Upper lobe of right lung (tissue), 1 donor: ENCODE measurements at places on chromosomes 11 and 22. TPM values are rescaled to one million over a fixed set of nuclear protein-coding genes. Genes with fewer than 3 reads are reported as not detected.

GRCh38 chr22:43789452-43789851 is 22.7 kb downstream of the EFCAB6 start:
- no peaks in the 10 kb centered on the region for H3K27me3 ChIP-seq
- H3K4me1 ChIP-seq, result no peaks in the 10 kb centered on the region
- H3K4me3 ChIP-seq, result no peak overlapping the region
- no peak for DNase-seq
- no peak overlapping the region for H3K27ac ChIP-seq

GRCh38 chr11:128624269-128625175 is 37.2 kb upstream of the ETS1 start:
- H3K4me1 ChIP-seq, result peaks cover 20% of the 10 kb centered on the region
- H3K27me3 ChIP-seq, result no peaks in the 10 kb centered on the region
- peak overlapping the region; percentile 30 for H3K27ac ChIP-seq
- H3K36me3 ChIP-seq, result no peaks in the 10 kb centered on the region

- H3K36me3 ChIP-seq, result no peaks in the 10 kb centered on the region
- H3K27ac ChIP-seq, result no peak overlapping the region
- no peaks in the 10 kb centered on the region for H3K4me1 ChIP-seq
Observed at GRCh38 chr22:25027043-25027906, 74.8 kb downstream of the KIAA1671 start.

Gene FAM111B
- 0.87 TPM for total RNA-seq

GRCh38 chr11:75454987-75455386 is 22.0 kb upstream of the KLHL35 start:
- H3K4me1 ChIP-seq, result no peaks in the 10 kb centered on the region
- no peak for DNase-seq
- H3K4me3 ChIP-seq, result no peak overlapping the region

Gene ZBTB16
- total RNA-seq, result 221 TPM

DNA sequence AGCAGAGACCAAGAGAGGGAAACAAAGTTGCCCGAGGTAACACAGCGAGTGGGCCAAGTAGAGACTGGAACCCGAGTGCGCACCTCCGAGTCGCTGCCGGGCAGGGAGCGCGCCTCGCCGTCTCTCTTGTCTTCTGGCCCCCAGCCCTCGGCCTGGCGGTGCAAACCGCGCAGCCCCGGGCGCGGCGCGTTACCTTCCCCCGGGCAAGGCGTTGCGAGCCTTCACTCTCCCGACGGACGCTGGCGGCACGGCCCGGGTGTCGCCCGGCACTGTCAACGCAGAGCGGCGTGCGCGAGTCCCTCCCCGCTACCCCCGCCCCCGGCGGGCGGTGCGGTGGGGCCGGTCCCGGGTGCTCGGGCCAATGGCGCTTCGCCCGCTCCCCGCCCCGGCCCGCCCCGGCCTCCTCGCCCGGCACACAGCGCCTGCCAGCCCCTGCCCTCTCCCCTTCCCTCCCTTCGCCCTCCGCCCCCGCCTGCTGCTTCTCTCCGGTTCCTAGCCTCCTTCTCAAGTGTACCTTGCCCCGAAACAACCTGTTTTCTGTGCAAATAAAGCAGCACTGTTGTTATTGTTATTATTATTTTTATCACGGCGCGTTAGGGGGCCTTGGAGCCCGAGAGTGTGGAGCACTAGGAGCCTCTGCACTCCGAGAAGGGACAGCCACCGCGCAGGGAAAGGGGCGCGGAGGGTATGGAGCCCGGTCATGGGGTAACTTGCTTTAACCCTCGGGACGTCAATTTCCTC is at the start of gene SYTL2:
SYTL2 (minus strand) TSS at position 271 of the 741 bp plus-strand sequence. CDS start 53,416 bp downstream, outside the sequence.
- peak within 1 kb of the TSS; percentile 66 for H3K27ac ChIP-seq
- DNase-seq, result peak; percentile 90
- peaks cover 15% of the 10 kb centered on the region for H3K4me1 ChIP-seq
- no peaks in the 10 kb centered on the region for H3K27me3 ChIP-seq

DNA sequence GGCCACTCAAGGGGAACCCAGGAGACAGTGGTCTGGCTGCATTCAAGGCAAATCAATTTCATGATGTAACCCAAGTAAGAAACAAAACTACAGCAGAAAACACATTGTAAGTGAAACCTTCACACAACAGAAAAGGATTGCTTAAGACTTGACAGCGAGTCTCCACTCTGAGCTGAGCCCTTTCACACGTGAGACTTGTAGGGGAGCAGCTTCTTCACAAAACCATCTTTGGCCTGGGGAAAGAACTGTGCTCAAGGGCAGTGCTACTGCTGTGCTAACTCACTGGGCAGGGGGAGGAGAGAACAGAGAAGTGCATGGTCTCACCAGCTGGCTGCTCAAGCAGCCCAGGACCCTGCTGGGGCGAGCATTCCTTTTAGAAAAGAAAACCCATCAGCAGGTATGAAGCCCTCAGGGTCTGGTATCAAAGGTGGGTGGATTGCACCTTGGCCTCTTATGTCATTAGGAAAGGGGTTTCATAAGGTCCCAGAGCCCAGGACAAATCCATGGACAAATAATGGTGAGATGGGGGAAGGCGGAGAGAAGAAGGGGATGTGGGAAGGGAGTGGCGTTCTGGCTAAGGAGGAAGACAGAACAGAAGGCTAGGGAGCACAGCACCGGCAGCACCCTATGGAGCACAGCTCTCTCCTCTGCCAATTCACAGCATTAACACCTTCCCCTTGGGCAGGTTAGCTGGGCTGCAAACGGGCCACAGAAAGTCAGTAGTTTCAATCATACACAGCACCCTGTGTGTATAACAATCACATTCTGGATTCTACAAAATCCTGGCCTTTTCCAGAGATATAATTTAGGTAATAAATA is 20.6 kb upstream of the RAPSN start:
- H3K36me3 ChIP-seq, result peaks cover 79% of the 10 kb centered on the region
- no peak overlapping the region for H3K4me3 ChIP-seq
- no peaks in the 10 kb centered on the region for H3K27me3 ChIP-seq
- peaks cover 14% of the 10 kb centered on the region for H3K4me1 ChIP-seq
- DNase-seq, result no peak

- H3K36me3 ChIP-seq, result no peaks in the 10 kb centered on the region
- H3K4me3 ChIP-seq, result no peak overlapping the region
- H3K27ac ChIP-seq, result no peak overlapping the region
- H3K4me1 ChIP-seq, result peaks cover 59% of the 10 kb centered on the region
Observed at GRCh38 chr11:74751303-74751702, 2.7 kb downstream of the RNF169 start.
